OCI-M1 (cell line): ENCODE measurements at places on chromosomes 2 and 18.

DNA sequence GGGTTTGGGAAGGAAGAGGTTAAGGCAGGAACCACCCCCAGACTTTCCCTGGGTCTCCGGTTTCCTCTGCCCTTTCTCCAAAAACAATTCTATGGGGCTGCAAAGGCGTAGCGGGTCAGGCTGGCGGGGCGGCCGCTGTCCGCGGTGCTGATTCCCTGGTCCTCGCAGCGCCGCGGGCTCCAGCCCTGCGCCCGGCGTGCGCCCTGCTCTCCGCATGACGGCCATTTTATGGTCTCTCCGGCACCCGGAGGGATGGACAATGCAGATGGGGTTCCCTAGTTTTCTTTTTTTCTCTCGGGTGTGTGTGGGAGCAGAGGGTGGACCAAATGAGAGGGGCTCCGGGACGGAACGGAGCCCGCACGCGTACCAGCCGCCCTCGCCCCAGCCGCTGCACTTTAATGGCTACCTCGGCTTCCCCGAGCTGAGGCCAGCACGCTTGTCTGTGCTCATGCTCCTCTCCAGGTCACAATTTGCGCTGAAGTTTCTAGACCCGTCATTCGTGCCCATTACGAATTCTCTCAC lies 1.6 kb downstream of the ST8SIA3 start:
- DNase-seq, result no peak

DNA sequence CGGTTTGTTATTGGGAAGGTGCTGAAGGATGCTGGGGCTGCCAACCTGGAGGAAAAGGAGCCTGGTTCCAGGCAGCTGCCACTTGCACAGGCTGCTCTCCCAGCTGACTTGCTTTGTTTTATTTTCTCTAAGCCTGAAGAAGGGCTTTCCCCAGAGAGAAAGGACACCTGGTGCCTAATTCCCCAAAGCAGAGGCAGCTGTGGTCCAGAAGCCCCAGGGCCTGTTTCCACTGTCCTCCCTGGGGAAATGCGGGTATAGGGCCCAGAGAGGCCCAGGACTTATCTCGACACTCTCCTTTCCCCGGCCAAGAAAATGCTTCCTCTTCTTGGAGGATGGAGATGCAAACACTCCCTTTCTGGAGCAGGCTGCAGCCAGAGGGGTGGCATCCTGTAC lies 30.1 kb downstream of the INO80C start:
- DNase-seq, result no peak

- DNase-seq, result no peak
Observed at GRCh38 chr2:23734416-23734815, 192.5 kb downstream of the ATAD2B start.

- DNase-seq, result no peak
Observed at GRCh38 chr18:21433436-21433835, 167.1 kb downstream of the ESCO1 start.

- DNase-seq, result peak; percentile 67
Observed at GRCh38 chr18:35756506-35757117, 175.1 kb downstream of the GALNT1 start.

- DNase-seq, result no peak
Observed at GRCh38 chr2:201847481-201847880, 41.1 kb downstream of the CDK15 start.

DNA sequence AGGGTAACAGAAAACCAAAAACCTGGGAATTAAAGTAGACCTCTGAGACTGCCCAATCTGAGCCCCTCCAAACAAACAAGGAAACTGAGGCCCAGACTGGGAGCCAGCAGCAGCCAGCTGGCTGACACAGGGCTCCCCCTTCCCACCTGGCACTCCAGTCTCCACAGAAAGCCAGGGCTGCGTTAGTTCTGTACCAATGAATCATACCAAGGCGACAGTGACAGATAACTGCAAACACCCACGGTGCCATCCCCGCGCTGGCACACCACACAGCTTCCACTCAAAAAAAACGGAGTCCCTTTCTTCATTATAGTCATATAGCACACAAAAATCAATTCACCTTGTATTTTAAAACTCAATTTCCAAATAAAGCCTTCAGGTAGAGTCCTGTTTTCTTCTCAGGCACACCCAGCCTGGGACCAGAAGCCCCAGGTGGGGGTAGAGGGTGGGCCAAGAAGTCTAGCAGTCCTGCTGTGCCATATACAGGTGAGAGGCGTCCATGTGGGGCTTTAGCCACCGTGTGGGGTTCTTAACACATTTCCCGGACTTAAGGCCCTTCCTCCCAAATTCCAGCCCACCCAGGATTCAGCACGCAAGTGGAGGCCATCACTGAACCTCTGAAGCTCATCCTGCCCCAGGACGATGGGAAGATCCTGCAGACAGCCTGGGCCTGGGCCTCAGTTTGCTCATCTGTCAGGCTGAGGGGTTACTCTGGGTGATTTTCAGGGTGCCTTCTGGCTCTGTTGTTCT lies 1.2 kb downstream of the PER2 start:
- no peak for DNase-seq

DNA sequence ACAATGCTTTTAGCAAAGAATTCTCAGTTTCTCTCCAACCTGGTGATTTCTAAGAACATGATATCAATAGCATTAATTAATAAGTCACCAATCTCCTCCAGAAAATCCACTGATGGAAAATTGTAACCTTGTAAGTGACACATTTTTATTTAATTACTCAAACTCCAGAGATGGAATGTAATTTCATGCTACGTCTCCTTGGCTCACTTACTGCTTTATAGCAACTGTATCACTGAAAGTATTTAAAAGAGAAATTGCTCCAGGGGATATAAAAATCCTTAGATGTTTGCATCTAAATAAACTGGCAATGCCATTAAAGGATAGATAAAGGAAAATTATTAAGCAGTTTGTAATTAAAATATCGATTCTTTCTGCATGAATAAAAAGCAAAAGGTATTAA lies 325.4 kb downstream of the TSN start:
- no peak for DNase-seq

GRCh38 chr18:66616523-66616983 lies 12.7 kb upstream of the CDH19 start:
- DNase-seq, result peak; percentile 57

GRCh38 chr2:45207101-45207500 lies 197.8 kb upstream of the SIX2 start:
- DNase-seq, result no peak

- peak; percentile 14 for DNase-seq
Observed at GRCh38 chr18:41938445-41938844, 16.6 kb upstream of the PIK3C3 start.

GRCh38 chr2:9981655-9982054 lies 30.2 kb downstream of the GRHL1 start:
- DNase-seq, result no peak

DNA sequence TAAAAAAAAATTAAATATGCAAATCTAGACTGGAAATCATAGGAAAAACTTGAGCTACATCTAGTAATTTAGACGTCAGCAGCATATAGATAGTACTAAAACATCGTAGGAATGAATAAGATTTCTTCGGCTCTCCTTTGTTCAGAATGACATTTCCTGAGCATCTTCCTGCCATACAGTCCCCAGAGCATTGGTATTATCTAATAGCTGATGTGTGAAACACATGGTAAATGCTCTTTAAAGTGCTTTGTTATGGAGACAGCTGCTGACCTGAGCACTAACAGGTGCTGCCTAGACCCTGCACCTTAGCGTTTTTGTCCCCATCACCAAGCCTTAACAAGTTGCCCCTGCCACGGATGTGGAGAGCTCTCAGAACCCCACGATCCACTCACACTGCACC lies 692.3 kb upstream of the PIK3C3 start:
- no peak for DNase-seq

DNA sequence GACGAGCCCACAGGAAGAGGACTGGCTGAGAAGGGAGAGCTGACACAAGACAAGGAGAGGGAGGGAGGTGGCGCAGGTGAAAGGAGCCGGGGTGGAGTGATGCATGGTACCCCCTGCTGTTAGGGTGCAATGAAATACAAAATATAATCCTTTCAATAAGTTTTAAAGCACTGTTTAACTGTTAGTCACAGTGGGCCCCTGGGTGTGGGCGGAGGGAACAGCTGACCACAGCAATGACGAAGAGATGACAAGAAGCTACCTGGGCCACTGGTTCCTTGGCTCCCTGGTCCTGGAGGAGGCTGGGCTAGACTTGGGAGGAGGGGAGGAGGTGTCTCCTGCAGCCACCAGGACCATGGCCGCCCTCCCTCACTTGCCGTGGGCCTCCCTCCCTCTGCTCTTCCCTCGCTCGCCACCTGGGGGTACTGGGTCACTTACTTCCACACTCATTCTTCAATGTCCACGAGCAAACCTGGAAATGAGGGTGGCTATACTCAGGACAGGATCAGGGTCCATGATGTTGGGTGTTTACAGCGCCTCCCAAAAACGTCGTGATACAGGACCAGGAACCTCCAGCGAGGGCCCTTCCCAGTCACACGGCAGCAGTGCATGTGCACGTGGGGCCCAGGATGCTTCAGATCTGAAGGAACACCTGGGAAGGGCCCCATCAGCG lies 196.1 kb downstream of the ANKRD30B start:
- no peak for DNase-seq

DNA sequence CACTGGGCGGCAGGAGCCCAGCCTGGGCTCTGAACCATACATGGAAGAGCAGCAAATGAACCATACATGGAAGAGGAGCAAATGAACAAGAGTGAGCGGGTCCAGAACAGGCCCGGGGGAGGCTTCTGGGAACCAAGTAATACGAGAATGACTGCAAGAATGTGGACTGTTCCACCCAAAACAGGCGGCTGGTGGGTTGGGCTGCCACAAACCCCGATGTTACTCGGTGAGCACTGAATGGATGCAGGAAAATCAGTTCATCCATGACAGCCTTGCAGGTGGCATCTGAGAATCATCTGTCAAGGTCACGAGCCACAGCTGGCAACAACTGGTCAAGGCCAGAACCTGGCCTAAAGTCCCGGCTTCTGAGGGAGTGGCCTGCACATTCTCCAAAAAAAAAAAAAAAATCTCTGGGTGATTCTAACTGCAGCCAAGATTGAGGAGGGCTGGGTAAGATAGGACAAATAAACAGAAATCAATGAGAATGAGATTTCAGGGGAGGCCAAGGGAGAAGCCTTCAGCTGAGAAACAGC lies 106.1 kb downstream of the ZNF516 start:
- no peak for DNase-seq

- DNase-seq, result no peak
Observed at GRCh38 chr2:46909771-46910419, 5.7 kb downstream of the MCFD2 start.

DNA sequence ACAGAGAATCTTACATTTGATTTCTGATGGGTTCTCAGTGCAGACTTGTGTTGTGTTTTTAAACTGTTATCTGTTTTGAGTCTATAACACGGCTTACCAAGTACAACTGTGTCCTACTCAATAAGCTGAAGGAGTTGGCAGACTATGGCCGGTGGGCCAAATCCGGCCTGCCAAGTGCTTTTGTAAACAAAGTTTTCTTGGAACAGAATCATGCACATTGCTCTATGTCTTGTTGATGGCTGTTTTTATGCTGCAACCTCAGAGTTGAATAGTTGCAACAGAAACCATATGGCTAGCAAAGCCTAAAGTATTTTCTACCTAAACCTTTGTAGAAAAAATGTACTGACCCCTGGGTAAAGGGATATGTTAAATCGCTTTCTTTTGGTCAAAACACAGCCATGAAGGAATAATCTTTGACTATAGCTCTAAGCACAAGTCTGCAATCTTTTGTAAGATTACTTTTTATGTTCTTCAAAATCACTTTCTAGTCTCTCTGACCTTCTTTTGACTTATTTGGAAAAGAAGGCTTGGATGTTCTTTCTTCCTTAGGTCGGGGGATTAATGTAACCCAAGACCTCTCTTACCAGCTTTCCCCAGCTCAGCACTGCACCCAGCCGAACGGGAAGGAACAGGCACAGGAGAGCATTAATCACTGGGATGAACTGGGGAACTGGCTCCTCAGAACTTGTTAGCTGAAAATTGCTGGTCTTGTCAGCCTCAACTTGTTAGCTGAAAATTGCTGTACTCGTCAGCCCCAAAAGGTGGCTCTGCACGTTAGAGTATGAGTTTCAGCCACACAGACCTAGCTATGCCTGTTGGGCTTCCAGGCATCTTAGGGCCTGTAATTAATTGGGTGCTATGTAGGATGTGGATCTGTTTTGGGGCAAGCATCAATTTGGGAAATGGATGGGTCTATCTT lies 75.4 kb downstream of the CD8B2 start:
- DNase-seq, result no peak

DNA sequence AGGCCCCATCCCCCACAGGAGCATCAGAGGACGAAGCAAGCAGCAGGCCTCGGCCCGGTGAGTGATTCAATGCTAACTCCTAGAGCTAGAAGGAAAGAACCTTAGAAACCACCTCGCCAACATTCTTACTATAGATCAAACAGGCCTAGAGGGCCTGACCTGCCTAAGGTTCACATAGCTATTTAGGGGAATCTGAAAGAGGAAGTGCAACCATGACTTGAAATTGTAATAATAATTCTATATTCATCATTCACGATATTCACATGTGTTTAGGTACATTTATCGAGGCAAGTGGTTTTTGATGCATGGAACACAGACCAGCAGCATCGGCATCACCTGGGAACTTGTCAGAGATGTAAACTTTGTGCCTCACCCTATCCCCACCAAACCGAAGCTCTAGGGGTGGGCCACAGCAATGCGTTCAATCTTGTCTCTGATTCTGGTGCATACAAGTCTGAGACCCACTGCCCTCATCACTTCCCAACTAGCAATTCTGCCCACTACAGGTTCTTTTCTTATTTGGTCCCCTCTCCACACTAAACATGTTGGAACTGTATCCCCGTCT lies 78.0 kb upstream of the DNMT3A start:
- no peak for DNase-seq

DNA sequence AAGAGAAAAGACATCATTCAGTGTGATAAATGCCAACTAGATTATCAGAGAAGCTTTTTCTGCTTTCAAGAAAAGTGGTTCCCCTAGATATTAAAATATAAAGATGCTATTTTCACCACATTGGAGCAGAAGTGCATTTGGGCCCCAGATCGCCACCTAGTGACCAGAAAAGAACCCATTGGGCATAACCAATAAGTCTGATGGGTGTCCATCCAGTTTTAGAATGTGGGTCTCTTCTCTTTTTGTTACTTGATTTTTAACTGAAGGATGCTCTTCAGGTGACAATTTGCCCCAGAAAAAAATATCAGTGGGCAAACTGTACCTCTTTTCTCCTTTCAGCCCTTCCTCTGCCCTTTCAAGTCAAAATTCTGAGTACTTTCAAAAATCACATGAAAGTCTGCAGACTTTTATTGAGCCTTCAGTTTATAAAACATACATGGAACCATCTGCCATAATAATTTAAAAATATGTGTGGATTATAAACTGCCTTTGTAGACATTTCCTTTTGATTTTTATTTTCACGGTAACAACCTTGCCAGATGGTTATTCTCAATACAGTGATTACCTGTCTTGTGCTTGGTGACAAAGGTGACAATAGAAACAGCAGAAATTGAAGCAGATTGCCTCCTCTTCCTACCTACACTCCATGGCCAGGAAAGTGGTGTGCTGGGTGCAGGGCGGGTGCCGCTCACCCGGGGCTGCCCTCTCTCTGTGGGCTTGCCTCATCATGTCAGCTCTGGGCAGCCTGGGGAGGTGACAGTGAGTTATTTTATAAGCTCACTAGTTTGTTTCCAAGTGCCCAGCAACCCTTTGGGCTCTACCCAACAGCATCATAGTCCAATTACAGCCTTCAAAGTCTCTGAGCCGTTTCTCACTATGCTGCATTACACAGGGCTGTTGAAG lies 124.5 kb downstream of the DCDC2C start:
- peak; percentile 55 for DNase-seq
